ENCODE measurements at places on chromosomes 1 and 21.

- no peak for DNase-seq
Measured at GRCh38 chr1:153466908-153467307, 6.5 kb upstream of the S100A7 start.

DNA sequence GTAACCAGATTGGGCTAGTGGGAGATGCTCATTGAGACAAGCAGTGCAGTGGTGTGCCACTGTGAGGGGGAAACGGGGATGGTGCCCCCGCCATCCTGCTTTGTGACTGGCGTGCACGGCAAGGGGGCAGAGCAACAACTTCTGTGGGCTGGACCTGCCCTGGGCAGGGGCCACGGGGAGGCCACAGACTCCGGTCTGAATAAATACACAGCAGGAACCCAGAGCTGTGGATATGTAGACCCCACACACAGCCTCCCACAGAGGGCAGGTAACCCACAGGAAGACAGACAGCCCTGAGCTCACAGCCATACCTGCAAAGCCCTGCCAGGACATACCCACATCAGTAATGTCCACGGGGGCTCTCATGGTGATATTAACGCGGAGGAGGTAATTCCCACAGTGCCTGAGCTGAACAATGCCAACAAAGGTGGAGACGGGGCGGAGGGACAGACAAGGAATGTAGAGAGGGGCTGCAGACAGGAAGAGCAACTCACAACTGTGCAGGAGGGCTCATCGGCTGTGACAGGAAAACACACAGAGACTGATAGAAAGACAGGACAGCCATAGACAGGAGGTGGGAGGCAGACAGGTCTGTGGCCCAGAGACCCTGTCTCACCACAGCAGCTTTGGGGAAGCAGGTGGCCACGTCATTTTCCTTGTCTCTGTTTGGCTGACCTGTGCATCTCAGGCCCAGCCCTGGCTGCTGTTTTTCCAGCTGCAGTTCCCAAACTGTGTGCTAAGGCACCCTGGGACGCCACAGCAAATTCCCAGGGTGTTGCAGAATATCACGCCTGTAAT lies 4.9 kb upstream of the WNT3A start:
- DNase-seq = no peak

DNA sequence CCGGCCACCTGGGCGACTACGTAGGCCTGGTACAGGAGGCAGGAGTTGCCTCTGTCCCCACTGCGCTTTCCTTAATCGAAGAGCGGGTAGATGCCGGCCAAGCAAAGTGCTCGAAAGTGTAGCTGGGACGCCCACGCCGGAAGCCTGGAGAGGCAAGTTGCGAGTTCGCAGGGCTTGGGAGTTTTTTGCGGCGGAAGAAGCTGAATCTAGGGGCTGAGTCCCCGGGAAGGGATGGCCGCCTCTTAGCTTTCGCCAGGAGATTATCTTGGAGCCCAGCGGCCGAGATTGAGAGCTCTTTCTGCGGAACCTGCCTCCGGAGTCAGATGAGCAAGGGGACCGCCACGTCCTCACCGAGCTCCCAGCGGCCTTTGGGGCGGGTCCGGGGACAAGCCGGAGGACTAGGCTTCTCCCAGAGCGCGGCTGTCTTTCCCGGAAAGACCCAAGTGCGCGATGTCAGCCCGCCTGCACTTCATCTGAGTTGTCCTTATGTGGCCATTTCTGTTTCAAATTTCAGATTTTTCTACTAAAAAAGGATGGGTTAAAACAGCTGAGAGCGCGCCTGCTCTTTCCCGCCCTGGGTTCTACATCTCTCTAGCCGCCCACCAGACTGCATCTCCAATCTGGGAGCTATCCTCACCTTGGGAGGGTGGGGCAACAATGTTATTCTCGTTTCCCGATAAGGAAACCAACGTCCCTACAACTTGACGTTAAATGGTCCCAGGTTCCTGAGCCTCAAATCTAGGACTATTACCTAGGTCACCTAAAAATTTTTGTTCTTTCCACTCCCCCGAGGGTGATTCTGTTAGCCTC lies 12.4 kb upstream of the TBX15 start:
- no peak for DNase-seq

- DNase-seq = peak; percentile 47
Measured at GRCh38 chr1:2322065-2322571, 69.2 kb downstream of the MORN1 start.

- no peak for DNase-seq
Measured at GRCh38 chr1:66239834-66240233, 294.1 kb upstream of the SGIP1 start.

DNA sequence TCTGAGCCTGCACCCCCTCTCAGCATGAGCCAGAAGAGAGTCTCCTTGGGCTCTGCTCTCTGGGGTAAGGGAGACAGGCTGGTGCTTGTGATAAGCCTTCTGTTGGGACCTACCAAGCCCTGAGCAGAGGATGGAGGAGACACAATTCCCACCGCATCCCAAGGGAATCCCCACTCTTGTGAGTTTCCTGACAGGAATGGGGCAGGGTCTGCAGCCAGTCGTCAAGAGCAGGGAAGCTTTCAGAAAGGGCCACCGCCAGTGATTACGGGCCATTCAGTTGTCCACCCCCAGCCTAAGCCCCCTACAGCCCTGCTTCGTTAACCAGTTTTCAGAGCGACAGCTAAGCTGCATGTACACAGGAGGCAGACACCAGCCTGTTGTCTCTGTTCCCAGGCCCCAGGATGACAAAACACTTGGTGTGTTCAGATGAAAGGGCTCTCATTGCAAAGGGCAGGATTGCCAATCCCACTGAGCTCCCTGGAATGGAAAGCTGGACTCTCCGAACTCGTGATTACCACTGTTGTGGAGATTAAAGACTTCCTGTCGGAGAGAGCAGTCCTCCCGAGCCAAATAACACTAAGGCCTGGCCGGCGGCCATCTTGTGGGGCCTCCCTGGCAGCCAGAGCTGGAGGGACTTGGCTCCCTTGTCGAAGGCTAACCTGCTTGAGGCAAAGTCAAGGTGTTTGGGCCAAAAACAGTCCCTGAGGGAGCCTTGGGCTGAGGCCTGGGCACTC lies 37.4 kb upstream of the SLC30A1 start:
- no peak for DNase-seq

DNA sequence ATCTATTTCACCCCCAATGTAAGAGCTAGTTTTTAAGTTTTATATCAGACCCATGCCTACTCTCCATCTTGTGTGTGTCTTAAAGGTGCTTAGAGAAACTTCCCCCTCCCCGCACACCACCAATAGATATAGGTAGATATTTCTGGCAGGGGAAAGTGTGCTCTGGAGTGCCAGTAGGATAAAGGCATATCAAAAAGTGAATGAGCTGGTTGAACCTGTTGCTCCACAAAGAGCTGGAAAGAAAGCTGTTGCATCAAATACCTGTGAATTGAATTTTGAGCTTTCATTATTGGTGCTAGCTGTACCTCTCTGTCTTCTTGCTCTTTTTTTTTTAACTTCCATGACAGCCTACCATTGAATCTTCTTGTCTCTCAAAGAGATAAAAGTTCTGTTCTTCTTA lies 32.8 kb downstream of the ARID1A start:
- no peak for DNase-seq

GRCh38 chr1:66617362-66618184 lies 83.6 kb downstream of the SGIP1 start:
- peak; percentile 58 for DNase-seq

DNA sequence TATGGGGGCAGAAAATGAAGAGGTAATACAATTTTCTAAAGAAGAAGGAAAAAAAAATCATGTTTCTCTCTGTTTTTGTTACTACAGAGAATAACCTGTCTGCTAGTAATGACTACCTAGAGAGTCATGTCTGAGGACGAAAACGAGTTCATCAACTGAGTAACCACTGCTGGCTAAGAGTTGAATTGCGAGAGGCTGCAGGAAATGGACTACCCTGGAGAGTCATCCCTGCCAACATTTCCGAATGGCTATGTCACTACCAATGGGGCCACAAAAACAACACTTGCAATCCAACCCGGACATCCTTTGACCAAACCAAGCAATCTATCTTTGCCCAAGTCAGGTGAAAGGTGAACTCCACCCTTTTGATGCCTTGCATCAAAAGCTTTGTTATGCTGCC lies 120.6 kb downstream of the FCRL5 start:
- DNase-seq = no peak

DNA sequence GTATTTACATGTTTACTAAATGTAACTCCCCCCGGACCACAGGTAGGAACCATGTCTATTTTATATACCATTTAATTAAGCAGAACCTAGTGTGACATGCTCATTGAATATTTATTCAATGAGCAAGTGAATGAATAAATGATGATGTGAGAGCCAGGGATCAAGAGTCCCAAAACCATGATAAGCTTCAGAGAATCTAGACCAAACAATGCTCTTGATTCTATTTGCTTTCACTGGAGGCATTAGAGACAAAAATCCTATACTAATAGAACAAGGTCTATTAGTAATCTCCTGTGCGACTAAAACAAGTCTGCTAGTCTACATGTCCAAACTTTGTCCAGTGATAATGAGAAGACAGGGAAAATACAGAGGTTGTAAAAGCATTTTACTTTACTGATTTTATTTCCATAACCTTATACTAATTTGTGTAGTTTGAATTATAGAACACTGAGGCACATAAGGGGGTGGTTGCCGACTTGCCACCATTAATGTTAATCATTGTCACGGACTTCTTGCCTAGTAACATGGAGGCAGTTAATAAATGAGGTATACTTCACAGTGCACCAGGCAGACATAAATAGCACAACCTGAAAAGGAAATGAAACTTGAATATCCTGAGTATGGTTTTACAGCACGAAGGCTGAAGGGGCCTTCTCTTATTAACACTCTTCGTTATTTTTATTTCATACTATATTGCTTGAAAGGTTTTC lies 69.8 kb downstream of the TBX15 start:
- no peak for DNase-seq

DNA sequence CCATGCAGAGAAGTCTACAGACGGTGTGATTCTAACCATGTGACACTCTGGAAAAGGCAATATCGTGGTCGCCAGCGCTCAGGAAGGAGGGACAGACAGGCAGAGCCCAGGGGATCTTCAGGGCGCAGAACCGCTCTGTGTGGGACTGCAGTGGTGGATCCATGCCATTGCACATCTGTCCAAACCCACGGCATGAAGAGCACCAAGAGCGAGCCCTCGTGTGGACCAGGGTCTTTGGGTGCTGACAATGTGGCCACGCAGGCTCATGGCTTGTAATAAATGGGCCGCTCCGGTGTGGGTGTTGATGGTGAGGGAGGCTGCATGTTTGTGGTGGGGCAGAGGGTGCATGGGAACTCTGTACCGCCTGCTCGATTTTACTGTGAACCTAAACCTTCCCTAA lies 25.3 kb upstream of the POFUT2 start:
- DNase-seq = no peak

DNA sequence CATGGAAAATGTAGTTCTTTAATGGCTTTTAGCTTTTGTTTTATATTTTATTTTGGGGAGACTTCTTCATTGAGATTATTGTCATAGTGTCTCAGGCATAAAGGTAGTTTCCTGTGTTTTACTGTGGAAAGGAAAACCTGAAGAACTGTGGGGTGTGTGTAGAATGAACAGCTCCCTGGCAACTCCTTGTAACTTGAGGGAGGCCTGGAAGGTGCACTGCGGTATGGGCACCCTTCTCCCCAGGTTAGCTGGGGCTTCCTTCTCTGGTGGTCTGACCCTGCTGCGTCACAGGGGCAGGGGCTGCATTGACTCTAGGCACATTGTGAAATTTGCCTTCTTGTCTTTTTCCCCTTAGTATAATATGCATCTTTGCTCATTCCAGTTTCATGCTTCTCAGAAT lies 1.7 kb downstream of the ATP1B1 start:
- DNase-seq = no peak

Data from NCI-H526 (cell line).